Gastroesophageal sphincter (tissue), 4 donors: ENCODE measurements at places on chromosomes 4 and X.
A peak's percentile ranks its signal among the peaks of the same experiment; 100 is the strongest.

GRCh38 chr4:3252831-3253641, 4.1 kb downstream of the MSANTD1 start:
- H3K4me1 ChIP-seq: peaks cover 7% of the 10 kb centered on the region
- no peaks in the 10 kb centered on the region for H3K27me3 ChIP-seq
- no peaks in the 10 kb centered on the region for H3K36me3 ChIP-seq
- ATAC-seq: no peak

GRCh38 chrX:57964975-57965374, 54.7 kb upstream of the ZXDA start:
- no peaks in the 10 kb centered on the region for H3K4me1 ChIP-seq
- no peaks in the 10 kb centered on the region for H3K36me3 ChIP-seq
- no peaks in the 10 kb centered on the region for H3K27me3 ChIP-seq
- H3K4me3 ChIP-seq: no peak overlapping the region
- no peak for ATAC-seq

GRCh38 chr4:84957514-84958420, 8.7 kb downstream of the WDFY3 start:
- H3K27ac ChIP-seq: no peak overlapping the region
- peaks cover 7% of the 10 kb centered on the region for H3K4me1 ChIP-seq
- no peak for ATAC-seq

GRCh38 chrX:24483596-24483995, 18.5 kb downstream of the PDK3 start:
- no peaks in the 10 kb centered on the region for H3K27me3 ChIP-seq
- no peak overlapping the region for H3K27ac ChIP-seq
- H3K4me1 ChIP-seq: peaks cover 10% of the 10 kb centered on the region
- H3K36me3 ChIP-seq: no peaks in the 10 kb centered on the region
- no peak overlapping the region for H3K4me3 ChIP-seq
- ATAC-seq: no peak

DNA sequence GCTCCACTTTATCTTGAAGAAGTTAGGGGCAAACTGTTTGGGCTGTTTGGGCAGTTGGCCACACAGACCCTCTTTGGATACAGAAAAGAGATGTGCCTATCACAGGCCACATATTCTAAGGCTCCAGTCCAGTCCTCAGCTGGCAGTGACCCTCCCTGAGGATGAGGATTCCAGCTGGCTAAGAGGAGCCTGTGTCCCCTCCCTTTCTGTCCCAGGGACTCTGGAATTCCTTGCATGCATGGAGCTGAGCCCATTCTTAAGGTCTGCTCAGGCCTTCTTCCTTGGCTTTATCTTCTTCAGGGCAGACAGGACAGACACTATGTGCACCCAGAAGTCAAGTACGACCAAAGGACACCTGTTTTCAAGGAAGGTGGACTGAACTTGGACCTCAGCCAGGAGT, 23.8 kb upstream of the GK2 start:
- no peak for ATAC-seq
- no peak overlapping the region for H3K27ac ChIP-seq
- H3K27me3 ChIP-seq: no peaks in the 10 kb centered on the region
- no peaks in the 10 kb centered on the region for H3K36me3 ChIP-seq
- no peaks in the 10 kb centered on the region for H3K4me1 ChIP-seq
- no peak overlapping the region for H3K4me3 ChIP-seq

DNA sequence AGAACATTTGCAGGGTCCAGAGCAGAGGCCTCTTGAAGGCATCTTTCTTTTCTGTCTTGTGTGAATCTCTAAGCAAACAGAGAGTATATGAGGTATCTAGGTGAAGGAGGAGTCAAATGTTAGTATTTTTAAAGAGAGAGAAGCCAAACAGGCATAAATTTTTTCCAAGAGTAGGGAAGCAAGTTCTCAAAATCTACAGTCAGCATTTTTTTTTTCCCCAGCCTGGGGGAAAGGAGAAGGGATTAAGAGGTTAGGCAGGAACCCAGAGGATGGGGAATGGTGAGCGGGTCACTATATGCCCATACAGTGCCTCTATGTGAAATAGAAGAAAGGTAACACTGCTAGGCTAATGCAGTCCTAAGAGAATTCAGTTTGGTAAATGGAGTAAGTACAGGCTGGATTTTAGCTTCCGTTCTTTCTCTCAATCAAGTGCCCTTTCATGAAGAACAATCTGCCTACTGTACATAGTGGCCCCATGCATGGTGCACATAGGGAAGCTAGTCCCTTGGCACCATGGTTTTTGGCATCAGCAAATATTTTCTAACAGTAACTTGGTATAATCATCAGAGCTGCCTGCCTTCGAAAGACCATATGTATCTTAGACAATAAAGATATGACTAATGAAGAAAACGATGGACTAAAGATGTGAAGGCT, 163.1 kb upstream of the MAB21L2 start:
- H3K4me3 ChIP-seq: no peak overlapping the region
- no peaks in the 10 kb centered on the region for H3K36me3 ChIP-seq
- H3K4me1 ChIP-seq: no peaks in the 10 kb centered on the region
- no peak for ATAC-seq

GRCh38 chr4:63580796-63581475, 828.3 kb downstream of the TECRL start:
- H3K4me3 ChIP-seq: no peak overlapping the region
- H3K36me3 ChIP-seq: no peaks in the 10 kb centered on the region
- no peaks in the 10 kb centered on the region for H3K27me3 ChIP-seq
- H3K4me1 ChIP-seq: no peaks in the 10 kb centered on the region
- no peak overlapping the region for H3K27ac ChIP-seq

GRCh38 chr4:135777361-135777760, 1575.8 kb upstream of the PABPC4L start:
- no peaks in the 10 kb centered on the region for H3K27me3 ChIP-seq
- no peak overlapping the region for H3K4me3 ChIP-seq
- ATAC-seq: no peak
- no peak overlapping the region for H3K27ac ChIP-seq

DNA sequence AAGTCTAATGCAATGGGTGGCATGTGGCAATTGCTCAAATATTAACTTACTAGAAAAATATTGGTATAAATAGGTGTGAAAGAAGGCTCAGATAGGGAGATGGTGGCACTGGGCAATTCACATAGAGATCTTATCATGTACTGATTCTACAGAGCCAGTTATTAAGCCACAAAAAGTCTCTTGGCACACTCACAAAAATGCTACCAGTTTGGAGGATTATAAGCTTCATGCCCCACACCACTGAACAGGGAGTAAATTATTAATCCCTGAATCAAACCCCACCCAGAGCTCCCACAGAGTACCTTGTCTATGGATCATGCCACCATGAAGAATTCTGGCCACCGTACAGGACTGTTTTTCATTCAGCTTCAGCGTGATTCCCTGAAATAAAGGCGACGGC, 13.8 kb downstream of the MPP1 start:
- H3K4me3 ChIP-seq: no peak overlapping the region
- H3K4me1 ChIP-seq: no peaks in the 10 kb centered on the region
- no peak for ATAC-seq
- H3K27me3 ChIP-seq: no peaks in the 10 kb centered on the region
- no peak overlapping the region for H3K27ac ChIP-seq

DNA sequence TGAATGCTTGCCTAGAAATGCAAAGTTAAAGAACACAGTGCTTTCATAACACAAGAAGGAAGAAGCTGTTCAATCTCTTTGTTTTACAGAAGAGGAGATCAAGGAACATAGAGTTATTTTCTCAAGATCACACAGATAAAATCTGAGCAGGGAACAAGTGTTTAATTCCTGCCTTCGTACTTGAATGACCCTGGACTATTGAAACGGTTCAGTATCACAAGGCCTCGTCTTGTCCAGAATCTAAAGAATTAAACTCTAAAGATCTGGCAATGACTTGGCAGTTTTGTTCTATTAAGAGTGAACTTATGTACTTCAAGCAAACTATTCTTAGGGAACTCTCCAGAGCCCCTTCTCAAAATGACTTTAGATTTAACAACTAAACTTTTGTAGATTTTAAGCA, 97.7 kb downstream of the ANXA5 start:
- no peak overlapping the region for H3K27ac ChIP-seq
- H3K4me1 ChIP-seq: no peaks in the 10 kb centered on the region
- H3K36me3 ChIP-seq: no peaks in the 10 kb centered on the region
- no peaks in the 10 kb centered on the region for H3K27me3 ChIP-seq

GRCh38 chrX:12986886-12987285, 12.0 kb downstream of the TMSB4X start:
- no peaks in the 10 kb centered on the region for H3K27me3 ChIP-seq
- no peaks in the 10 kb centered on the region for H3K4me1 ChIP-seq
- no peak for ATAC-seq
- H3K4me3 ChIP-seq: no peak overlapping the region

DNA sequence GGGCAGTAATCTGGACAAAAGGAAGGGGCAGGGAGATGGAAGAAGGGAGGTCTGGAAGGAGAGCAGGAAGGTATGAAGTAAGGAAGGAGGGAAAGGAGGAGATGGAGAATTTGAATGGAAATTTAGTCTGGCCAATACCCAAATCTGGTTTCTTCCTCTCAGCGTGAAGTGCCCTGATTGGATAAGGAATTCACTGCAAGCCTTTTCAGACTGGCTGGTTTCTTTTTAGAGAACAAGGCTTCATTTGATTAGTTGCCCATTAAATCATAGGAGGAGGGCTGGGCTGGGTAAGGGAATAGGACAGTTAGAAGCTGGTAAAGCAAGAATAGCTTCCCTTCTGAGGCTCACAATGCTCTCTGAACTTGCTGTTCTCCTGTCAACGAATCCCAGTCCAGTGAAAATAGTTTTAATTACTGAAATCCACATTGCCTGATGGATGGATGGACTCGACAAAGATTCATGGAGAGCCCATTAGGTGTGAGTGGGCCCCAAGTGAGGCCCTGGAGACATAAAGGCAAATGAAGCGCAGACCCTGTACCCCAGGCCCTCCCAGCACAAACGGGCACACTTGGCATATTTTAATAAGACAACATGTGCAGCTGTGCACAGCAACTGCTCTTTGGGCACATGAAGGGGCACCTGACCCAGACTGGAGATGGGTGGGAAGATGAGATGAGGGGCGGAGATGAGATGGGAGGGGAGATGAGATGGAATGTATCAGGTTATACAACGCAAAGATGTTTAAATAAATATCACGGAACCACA, 347.1 kb upstream of the GATB start:
- no peak overlapping the region for H3K27ac ChIP-seq
- peaks cover 3% of the 10 kb centered on the region for H3K4me1 ChIP-seq
- no peaks in the 10 kb centered on the region for H3K27me3 ChIP-seq
- ATAC-seq: no peak
- H3K36me3 ChIP-seq: no peaks in the 10 kb centered on the region
- no peak overlapping the region for H3K4me3 ChIP-seq

GRCh38 chrX:46838486-46838870, 1.6 kb downstream of the RP2 start:
- H3K36me3 ChIP-seq: no peaks in the 10 kb centered on the region
- H3K27ac ChIP-seq: no peak overlapping the region
- no peaks in the 10 kb centered on the region for H3K4me1 ChIP-seq
- H3K4me3 ChIP-seq: peak overlapping the region; percentile 77
- no peak for ATAC-seq

- peak; percentile 79 for ATAC-seq
- H3K27ac ChIP-seq: peak overlapping the region; percentile 66
- no peaks in the 10 kb centered on the region for H3K27me3 ChIP-seq
- no peaks in the 10 kb centered on the region for H3K36me3 ChIP-seq
- peaks cover 12% of the 10 kb centered on the region for H3K4me1 ChIP-seq
Observed at GRCh38 chr4:85761803-85762528, 287.0 kb downstream of the ARHGAP24 start.

DNA sequence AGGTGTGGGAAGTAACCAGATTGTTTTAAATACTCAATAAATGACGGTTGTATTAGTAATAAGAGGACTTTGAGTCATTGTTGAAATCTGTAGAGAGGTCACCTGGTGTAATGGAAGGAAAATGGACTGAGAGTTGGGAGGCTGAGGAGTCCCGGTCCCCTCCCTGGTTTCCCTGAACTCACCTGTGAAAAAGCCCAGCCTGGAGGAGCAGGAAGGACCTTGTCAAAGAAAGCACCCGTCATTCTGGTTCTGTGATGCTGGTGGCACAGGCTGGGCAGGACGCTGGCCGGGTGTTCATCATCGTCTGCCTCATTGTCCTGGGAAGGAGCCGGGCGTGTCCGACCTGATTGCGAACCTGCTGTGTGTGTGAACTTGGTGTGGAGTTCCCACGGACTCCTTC, 70.8 kb downstream of the SORCS2 start:
- no peaks in the 10 kb centered on the region for H3K4me1 ChIP-seq
- H3K27me3 ChIP-seq: no peaks in the 10 kb centered on the region
- no peaks in the 10 kb centered on the region for H3K36me3 ChIP-seq
- no peak overlapping the region for H3K27ac ChIP-seq

DNA sequence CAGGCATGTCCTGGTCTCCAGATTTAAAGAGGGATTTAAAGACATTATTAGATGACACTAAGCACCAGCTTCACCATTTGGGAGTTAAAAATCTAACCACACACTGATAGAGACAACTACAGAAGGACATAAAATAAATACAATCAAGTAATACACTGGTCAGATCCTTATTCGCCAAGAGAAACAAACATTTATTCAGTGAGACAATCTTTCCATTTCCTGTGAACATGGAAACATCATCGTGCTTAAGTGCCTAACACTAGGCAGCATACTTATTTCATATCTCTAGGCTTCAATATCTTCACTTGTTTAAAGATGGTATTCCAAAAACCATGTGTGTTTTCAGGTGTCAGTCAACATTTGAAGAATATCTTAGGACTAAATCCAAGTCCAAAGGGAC, 103.6 kb downstream of the AREG start:
- no peak overlapping the region for H3K27ac ChIP-seq
- no peaks in the 10 kb centered on the region for H3K36me3 ChIP-seq
- no peaks in the 10 kb centered on the region for H3K27me3 ChIP-seq
- peaks cover 7% of the 10 kb centered on the region for H3K4me1 ChIP-seq
- H3K4me3 ChIP-seq: no peak overlapping the region
- no peak for ATAC-seq

- H3K27ac ChIP-seq: no peak overlapping the region
- no peak for ATAC-seq
- no peaks in the 10 kb centered on the region for H3K4me1 ChIP-seq
- H3K36me3 ChIP-seq: no peaks in the 10 kb centered on the region
Observed at GRCh38 chr4:169040559-169041261, 30.7 kb upstream of the CBR4 start.

DNA sequence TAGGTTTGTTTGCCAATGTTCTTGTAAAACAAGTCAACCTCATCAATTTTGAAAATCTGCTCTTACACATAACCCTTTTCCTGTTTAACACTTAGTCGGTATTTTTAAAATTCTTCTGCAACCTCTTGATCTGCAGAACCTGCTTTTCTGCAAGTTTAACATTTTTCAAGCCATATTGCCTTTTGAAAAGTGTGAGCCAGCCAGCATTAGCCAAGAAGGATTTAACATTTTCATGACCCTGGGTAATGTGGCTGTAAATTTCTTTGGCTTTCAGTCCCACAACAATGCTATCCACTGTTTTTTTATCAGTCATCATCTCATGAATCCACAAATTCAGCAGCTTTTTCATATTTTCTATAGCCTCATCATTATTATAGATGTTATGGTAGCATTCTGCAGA, 956.5 kb downstream of the FAT4 start:
- no peak for ATAC-seq
- no peaks in the 10 kb centered on the region for H3K4me1 ChIP-seq
- no peak overlapping the region for H3K4me3 ChIP-seq
- H3K27me3 ChIP-seq: no peaks in the 10 kb centered on the region
- H3K36me3 ChIP-seq: no peaks in the 10 kb centered on the region
- no peak overlapping the region for H3K27ac ChIP-seq
